Glomerular endothelial cell (primary cell): ENCODE measurements at places on chromosomes 2 and 18.

- no peak for DNase-seq
Observed at GRCh38 chr2:22027345-22028005, 903.7 kb downstream of the TDRD15 start.

- DNase-seq: no peak
Observed at GRCh38 chr2:100603948-100604633, 41.3 kb downstream of the PDCL3 start.

DNA sequence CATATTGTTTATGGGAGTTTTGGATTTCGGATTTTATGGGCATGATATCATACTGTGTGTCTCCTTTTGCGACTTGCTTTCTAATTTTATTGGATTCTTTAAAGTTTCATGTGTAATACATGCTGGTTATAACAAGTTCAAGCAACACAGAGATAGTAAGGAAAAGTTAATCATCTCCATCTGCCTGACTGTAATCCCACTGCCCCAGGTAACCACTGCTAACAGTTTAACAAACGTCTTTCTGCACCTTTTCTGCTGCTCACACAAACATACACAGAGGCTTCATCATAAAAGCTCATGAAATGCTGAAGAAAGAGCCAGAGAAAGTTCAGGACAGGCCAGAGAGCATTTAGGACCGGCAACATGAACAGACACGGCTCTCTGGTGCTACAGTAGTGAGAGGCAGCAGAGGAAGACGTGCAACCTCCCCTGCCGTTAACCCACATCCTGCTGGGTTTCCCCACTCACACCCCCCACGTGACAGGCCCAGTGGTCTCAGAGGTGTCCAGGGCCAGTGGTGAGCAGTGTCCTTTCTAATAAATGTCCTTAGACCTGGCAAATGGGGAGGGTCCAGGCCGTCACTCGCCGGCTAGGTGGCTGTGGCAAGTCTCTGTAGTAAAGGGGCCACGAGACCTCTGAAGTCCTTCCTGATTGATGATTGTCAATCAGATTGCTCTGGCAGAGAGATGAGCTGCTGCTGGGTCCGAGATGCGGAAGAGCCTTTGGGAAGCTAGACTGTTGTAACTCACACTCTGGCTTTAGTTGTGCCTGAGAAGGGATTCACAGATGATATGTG is 43.0 kb upstream of the SLC1A4 start:
- no peak for DNase-seq

DNA sequence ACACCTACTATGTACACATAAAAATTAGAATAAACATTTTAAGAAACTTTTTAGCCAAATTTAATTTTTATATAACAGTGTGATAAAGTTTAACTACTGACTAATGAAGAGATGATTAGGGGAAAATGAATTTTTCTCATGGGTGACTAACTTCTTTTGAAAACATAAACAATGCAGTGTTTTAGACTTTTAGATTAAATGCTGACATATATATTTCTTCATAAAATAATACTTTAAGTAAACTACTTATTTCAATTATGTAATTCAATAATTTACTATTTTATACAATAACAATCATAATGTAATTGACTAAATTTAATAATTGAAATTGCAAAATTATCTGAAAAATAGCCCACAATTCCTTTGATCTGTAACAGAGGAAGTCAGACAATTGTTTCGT is 233.3 kb upstream of the PXDN start:
- DNase-seq: no peak

GRCh38 chr18:31633392-31634330 is 42.0 kb downstream of the TTR start:
- no peak for DNase-seq

DNA sequence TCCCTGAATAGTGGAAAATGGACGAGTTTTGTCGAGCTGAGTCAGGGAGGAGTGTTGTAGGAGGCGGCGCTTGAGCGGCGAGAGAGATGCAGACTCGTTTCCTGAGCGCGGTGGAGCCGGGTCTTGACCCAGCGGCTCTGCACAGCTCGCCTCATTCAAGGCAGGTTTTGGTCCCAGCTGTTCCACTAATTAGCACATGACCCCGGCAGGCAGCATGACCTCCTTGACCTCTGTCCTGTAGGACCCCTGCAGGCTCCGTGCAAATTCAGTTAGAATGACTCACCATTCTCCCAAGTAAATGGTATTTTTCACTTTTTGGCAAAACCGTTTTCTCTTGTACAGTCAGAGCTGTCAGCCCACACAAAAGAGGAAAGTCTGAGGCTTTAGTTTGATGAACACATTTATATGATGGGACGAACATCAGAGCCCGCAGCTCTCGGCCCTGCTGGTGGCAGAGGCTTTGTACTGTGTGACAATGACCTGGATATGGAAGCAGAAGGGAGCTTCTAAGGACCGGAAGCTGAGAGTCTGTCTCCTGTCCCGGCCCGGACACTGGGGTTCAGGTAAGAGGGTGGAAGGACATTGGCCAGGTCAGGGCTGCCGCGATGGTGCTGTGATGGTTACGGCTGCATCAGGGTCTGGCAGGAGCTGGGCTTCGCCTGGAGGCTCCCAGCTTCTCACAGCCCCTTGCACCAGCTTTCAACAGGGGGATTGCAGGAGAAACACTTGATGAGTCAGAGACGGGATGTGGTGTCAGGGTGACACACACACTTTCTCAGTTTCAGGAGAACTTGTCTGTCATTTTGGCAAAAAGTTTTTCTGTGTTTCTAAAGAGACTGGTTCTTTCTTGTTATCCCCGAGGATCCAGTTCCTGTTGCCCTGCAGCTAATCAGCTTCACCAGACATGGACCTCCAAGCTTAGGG is 29.9 kb upstream of the ALKAL2 start:
- no peak for DNase-seq

DNA sequence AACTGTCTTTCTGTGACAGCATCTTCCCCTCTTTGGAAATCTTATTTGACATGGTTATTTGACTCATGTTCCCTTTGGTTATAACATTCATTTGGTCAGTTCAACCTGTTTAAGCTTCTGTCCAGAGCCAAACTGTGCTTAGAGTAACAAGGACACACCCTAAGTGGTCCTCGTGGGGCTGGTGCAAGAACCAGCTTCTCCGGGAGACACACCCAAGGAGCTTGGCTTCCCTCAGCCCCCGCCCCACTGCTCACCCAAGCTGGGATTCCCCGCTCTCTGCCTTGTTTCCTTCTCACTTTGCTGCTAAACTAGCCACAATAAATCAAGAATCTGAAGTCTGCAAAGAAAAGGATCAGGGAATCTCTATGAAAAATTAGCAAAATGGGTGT is 1.4 kb downstream of the SCYGR3 start:
- DNase-seq: no peak

- no peak for DNase-seq
Observed at GRCh38 chr18:23228102-23229061, 93.1 kb downstream of the CABLES1 start.

DNA sequence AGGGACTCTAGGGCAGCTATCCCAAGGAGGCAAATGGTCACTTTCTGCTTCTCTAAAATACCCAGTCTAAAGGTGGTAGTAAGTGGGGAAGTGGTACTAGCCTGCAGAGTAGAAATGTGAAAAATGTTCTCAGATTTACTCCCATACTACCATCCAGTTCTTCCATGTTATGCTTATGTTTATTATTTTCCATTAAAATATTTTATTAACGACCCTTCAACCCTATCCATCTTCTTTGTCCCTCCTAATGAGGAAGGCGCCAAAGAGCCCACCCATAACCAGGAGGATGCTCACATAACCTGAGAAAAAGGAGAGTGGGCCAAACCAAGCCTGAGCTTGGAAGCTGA is 153.5 kb downstream of the ANTXR1 start:
- DNase-seq: no peak

- DNase-seq: no peak
Observed at GRCh38 chr2:121191191-121192170, 93.5 kb downstream of the TFCP2L1 start.

- no peak for DNase-seq
Observed at GRCh38 chr2:44718431-44718830, 223.1 kb upstream of the SIX3 start.

DNA sequence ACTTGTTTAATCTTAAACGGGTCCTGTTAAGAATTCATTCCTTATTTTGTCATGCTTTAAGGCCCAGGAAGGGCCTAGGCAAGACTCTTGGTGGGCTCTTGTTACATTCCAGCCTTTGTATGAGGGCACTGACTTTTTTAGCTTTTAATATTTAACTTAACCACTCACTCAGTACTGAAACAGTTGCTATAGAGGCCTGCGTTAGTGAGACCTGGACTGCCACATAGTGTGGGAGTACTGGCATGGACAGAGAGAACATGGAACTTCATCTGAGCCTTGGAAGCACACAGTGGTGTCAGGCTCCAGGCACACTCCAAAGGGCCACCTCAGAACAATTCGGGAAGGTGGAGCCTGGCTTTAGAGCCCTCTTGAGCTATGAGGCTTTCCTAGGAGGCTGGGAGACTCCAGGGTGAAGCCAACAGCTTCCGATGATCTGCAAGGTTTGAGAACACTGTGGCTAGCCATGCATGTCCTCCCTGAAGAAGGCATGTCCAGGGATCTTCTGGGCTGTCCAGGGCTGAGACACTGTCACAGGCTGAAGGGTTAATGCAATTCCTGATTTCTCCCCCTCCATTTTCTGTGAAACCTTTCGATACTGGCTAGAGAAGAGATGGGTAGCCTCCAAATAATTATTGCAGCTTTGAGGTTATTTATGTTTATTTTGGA is 155.4 kb upstream of the ACAA2 start:
- no peak for DNase-seq

- no peak for DNase-seq
Observed at GRCh38 chr2:208006337-208006736, 19.0 kb downstream of the PLEKHM3 start.

DNA sequence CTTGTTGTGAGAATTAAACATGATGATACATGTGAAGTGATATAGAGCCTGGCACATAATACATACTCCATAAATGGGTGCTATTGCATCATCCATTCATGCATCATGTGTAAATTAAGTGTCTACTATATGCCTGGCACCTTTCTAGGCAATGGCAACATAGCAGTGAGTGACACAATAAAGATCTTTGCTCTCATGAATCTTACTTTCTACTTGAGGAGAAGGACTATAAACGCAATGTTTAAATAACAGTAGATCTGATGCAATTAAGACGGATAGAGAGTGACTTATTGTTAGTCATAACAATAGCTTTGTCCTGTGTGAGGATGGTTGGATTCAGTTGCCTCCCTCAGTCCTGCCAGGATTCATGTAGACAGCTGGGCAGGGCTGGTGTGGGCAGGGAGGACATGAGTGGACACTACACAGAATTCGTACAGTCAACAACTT is 88.4 kb upstream of the NPAS2 start:
- no peak for DNase-seq

GRCh38 chr2:152693033-152693432 is 24.2 kb downstream of the PRPF40A start:
- DNase-seq: no peak

- no peak for DNase-seq
Observed at GRCh38 chr18:38241216-38241615, 675.6 kb upstream of the CELF4 start.

GRCh38 chr18:76167845-76168621 is 327.0 kb downstream of the ZNF516 start:
- no peak for DNase-seq

DNA sequence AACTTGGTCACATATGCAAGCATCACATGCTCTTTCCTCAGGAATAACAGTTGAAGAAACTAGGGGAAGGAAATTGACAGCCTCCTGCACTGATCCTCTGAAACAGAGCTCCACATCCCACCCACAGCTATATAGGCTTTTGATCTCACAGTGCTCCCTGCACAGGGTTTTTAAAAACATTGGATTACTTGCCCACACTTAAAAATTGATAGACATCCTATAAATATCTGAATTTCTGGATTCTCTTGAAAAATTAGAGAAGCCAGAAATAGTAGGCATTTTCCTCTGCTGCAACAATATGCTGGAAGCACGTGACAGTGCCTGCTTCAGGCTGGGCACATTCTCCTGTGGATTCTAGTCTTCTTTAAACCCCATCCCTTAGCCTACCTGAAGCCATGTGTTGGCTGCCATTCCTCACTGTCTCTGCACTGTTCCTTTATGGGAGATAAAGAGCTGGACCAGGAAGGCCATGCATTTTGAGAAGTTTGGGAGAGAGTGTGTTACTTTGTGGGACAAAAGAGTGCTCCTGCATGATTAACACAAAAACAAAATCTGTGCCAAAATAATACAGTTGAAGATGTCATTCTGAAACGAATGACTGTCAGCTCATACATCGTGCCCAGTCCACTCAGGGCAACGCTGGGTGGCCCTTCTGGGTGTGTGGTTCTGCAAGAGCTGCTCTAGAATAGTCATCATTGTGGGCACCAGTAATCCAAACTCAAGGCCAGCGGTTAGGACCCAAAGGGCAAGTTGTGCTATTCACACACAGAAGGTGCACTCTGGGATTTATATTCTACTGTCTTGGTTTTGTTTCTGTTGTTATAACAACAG is 59.8 kb downstream of the GYPC start:
- DNase-seq: no peak

- no peak for DNase-seq
Observed at GRCh38 chr2:155178921-155179320, 480.4 kb downstream of the KCNJ3 start.

DNA sequence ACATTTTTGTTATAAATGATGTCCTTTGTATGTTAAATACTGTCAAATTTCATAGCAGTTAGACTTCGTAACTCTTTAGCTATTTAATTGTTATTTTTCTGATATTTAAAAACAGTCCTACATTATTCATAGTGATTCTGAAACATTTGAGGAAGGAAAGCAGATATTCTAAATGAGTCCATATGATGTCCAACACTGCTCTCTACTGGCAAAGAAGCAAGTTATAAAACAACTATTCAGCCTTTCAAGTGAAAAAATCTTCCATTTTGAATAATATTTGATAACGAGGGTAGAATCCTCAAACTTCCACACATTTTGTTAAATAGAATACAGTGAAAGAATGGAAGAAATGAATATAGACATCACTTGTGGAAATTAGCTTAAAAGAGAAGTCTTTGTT is 220.8 kb downstream of the GULP1 start:
- DNase-seq: no peak

- no peak for DNase-seq
Observed at GRCh38 chr2:157572725-157573124, 55.9 kb downstream of the ACVR1C start.

- no peak for DNase-seq
Observed at GRCh38 chr18:77248873-77249568, 627 bp upstream of the GALR1 start.

- no peak for DNase-seq
Observed at GRCh38 chr2:224851811-224852210, 135.6 kb upstream of the CCDC195 start.

- no peak for DNase-seq
Observed at GRCh38 chr2:177753682-177754491, 318.7 kb downstream of the PDE11A start.

GRCh38 chr18:78978349-78979055 is 1.1 kb upstream of the SALL3 start:
- DNase-seq: no peak
